Right lung (tissue), 10 donors: ENCODE measurements at places on chromosomes 4 and X. TPM values are rescaled to one million over a fixed set of nuclear protein-coding genes. Genes with fewer than 3 reads are reported as not detected.

ADGRG2 gene
- polyA plus RNA-seq = 1.7 TPM

AKAP17A gene
- 33.6 TPM for polyA plus RNA-seq

SLC16A2 gene
- 27.0 TPM for polyA plus RNA-seq

POF1B gene
- 0.33 TPM for polyA plus RNA-seq

PPARGC1A gene
- polyA plus RNA-seq = 3.7 TPM

USP17L10 gene
- polyA plus RNA-seq = not detected

GUCY1A1 gene
- 169 TPM for polyA plus RNA-seq

HSFX3 gene
- polyA plus RNA-seq = not detected

DNA sequence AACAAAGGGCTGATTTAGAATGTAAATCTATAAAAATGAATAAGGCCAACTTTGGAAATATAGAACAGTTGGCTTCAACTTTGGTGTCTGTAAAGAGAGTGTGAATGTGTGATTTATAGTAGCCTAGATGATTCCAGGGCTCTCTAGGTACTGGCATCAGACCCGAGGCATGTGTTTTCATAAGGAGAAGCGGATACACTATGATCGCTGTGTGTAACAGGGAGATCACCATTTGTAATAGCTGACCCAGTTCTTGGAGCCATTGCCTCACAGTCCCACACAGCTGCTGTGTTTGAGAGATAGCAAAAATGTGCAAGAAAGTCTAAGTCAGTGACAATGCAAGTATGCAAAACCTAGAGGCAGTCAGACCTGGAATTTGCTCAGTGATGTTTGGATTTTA is 135.1 kb downstream of the REPS2 start:
- no peak for DNase-seq

- DNase-seq = no peak
Measured at GRCh38 chrX:41110801-41111625, 25.8 kb downstream of the USP9X start.

GRCh38 chrX:63581398-63581797 is 203.6 kb downstream of the ARHGEF9 start:
- DNase-seq = no peak

- no peak for DNase-seq
Measured at GRCh38 chrX:3262901-3263300, 83.6 kb downstream of the MXRA5 start.

- DNase-seq = no peak
Measured at GRCh38 chrX:48854898-48855297, 19.5 kb upstream of the PCSK1N start.

GRCh38 chr4:144894573-144894972 is 203.4 kb downstream of the ANAPC10 start:
- DNase-seq = no peak

- DNase-seq = peak; percentile 10
Measured at GRCh38 chr4:77921701-77922100, 59.1 kb downstream of the MRPL1 start.

- no peak for DNase-seq
Measured at GRCh38 chrX:129784371-129784770, 4.6 kb downstream of the SASH3 start.

DNA sequence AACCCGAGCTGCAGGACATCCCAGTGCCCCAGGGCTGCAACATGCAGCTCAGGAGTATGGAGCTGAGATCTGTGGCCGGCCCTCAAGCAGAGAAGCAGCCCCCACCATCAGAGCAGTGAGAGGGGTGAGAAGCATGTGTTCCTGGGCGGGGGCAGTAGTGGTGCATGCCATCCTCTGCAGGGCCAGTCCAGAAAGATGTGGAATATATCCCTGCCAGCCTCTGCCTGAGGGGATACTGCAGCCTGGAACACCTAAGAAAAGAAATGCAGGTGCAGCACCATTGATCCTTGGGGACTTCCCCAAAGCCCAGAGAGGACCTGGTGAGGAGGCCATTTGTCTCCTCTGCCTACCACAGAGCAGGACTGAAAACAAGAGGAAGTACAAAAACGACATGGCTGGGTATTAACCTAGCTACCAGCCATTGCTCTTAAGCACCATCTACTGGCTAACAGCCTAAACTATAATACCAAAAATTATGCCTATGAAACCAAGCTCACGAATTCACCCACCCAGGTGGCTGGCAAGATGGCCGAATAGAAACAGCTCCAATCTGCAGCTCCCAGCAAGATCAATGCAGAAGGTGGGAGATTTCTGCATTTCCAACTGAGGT is 158.8 kb downstream of the ADGRA3 start:
- DNase-seq = no peak

- no peak for DNase-seq
Measured at GRCh38 chr4:141254326-141254725, 33.6 kb downstream of the ZNF330 start.

DNA sequence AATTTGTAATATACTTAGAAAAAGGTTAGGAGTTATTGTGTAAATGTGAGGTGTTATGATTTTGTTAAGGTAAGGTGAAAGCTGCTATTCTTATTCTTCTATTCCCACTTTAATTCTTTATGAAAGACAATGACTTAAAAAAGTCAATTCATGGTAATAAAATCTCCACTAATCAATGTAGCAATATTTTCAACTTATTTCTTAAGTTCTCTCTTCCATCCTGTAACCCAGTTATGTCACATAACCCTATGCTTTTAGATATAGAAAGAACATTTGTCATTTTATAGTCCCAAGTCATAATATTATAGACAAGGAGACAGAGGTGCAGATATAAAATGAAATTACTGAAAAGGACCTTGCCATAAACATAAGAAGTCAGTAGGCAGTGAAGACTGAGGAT is 157.9 kb upstream of the SLC7A11 start:
- no peak for DNase-seq

- no peak for DNase-seq
Measured at GRCh38 chr4:159352609-159353008, 249.7 kb downstream of the RAPGEF2 start.

- no peak for DNase-seq
Measured at GRCh38 chr4:183383606-183384005, 60.8 kb upstream of the CDKN2AIP start.

DNA sequence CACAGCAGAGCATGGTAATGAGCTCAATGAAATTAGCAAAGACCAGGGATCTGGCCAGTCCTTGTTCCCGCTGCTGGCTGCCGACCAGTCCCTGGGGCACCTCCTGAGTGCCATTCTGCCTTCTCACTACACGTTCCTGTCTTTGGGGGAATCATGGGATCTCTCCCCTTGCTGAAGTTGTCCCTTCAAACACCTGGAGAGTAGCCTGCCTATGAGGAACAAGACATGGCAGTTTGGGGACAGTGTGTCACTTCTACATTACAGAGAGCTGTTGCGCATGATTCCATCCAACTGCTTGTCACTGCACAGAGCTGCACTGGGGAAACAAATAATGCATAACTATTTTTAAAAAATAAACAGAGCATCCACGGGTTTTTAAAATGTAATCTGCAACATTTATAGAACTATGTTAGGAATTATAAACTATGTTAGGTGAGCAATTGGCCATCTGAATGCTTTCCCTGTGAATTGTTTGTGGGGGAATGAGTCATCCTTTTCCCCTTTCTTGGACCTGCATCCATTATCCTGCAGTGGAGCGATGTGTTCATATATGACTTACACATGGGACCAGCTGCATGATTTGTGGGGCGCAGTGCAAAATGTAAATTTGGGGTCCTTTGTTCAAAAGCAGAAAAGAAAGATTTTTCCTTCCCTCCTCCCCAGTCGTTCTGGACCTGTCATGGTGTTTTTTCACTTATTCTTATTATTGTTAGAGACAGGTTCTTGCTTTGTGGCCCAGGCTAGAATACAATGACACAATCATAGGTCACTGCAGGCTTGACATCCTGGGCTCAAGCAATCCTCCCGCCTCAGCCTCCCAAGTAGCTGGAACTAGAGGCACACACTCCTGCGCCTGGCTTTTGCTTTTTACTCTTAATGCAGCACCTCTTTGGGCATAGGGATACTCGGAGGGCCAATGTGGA is 115.0 kb upstream of the TBL1X start:
- DNase-seq = no peak

DNA sequence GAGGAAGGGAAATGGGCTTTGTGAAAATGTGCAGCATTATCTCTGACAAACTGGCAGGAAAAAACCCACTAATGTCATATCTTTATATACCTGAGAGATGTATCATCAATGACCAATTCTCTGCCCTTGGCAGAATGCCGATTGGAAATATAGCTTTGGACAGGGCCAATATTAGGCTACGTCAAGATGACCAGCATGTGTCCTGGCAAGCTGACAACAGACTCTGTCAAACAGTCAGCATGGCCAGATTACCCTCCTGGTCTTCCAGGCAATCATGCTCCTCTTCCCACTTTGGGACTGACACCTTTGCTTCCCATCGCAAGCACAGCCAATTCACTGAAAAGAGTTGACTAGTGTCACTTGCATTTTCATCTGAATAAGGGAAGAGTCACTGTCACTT is 57.0 kb downstream of the SORBS2 start:
- no peak for DNase-seq

- DNase-seq = no peak
Measured at GRCh38 chr4:181998398-181999295, 244.6 kb upstream of the TENM3 start.

DNA sequence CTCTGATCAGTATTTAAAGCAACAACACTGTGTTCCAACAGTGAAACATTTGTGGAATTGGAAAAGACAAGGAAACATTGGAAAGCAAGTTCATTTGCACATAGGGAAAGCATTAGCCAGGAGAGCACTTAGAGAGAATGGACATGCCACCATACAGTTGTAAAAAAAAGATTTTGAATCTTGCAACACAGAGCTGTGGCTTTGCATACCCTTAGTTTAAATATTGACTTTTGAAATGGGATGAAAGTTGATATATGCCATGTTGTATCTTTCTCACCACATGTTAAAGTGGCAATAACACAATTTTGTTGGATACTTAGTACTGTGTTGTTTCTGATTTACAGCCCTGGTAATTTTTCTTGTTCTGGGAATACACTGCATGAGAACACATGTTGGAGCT is 208.1 kb downstream of the BMPR1B start:
- DNase-seq = no peak

DNA sequence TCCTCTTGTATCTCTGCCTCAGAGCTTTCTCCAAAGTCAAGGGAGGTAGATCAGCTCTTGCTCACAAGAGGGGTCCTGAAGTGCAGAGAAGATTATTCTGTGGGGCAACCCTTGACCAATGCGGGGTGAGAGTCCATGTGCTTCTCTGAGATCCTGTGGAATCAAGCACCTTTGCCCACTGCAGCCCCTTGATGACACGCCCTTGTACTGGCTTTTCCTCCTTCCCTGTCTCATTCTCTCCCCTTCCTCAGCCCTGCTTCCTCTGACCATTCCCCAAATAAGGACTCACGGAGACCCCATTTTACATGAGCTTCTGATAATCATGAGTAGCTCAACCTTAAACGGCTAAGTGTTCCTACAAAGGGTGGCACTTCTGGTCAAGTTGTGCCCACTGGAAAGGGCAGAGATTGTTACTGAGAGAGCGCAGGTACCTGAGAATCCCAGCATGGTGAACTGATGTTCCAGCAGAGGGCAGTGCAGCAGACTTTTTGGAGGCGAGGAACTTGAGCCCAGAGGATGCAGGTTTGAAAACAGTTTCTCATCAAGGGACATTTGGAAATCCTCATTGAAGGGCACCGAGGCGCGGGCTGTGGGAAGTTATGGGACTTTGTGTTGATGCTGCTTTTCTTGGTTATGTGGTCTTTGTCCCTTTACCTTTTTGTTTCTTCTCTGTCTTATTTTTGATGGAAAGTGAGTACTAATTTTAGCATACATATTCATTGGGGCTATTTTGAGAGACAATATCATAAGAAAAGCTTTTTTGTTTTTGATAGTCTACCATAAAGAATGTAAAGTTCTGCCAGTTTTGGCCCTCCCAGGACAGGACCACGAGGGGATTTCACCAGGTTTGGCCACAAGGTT is 201.3 kb downstream of the RBM46 start:
- peak; percentile 23 for DNase-seq

DNA sequence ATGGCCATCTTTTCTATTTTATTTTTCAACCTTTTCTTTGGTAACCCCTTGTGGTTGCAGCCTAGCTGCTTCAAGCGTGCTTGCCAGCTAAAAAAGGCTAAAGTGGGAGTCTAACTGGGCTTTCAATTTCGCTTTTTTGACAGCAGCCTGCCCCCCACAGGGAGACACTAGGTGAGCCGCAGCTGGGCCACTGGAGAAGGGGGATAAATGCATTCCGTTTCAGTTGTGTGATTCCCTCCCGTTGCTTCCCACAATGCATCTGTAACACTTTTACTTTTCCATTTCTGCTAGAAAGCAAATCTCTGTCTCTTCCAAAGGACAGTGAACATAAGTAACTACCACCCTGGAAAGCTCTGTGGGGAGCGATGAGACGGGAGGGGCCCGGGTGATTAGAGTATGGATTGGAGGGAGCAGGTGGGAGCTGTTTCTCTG is 86.3 kb upstream of the RAPGEF2 start:
- DNase-seq = no peak

DNA sequence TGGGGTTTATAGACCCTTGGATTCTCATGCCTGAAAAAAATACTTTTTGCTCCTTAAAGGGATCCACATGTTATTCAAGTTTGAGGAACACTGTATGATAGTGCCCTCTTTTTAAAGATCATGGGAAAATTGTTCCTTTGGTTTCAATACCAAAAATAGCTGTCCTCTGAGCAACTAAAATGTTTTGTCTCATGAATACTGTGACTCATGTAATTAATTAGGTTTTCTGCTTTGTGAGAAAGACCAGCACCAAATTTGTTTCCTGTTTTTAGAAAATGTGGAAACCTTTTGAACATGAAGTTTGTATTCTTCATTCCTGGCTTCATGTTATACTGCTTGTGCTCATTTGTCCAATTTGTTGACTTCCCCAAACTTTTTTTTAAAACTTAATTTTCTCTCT is 127.6 kb upstream of the SH3RF1 start:
- no peak for DNase-seq

DNA sequence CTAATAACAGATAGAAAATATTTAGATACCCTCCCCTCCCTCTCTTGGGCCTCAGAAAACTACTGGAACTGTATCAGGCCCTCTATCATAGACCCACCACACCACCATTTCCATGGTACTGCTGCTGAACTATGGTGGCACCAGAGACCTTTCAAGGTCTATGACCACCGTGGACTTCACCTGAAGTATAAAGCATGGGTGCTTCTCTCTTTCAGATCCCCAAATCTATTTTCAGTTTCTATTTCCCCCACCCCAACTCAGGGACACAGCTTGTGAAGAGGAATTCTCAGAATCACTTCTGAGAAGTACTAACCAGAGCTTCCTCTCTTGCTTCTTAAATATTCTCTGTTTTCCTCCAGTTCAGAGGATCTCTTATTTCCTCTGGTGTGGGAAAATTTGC is 840.8 kb upstream of the HTR2C start:
- DNase-seq = no peak

GRCh38 chrX:51144828-51145442 is 187.7 kb upstream of the NUDT10 start:
- no peak for DNase-seq

GRCh38 chr4:107600983-107601382 is 119.1 kb downstream of the PAPSS1 start:
- DNase-seq = no peak
